ENCODE measurements at places on chromosomes 1 and 21.

DNA sequence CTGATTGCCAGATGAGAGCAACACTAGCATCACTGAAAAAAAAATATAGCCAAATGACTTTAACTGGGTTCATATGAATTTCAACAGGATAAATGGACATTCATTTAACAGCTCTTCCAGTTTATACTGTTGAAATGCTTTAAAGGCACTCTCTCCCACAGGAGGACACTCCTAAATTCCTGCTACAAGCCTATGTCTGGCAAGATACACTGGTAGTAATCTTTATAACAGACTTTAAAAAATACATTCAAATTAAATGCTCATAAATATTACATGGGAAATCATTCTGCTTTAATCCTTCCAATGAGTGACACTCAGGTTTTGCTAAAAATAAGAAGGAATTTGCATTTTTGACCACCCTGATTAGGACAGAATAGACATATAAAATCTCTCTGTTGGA, 526.7 kb upstream of the ADAMTS5 start:
- no peak for DNase-seq

GRCh38 chr1:35640380-35641232, 720 bp downstream of the PSMB2 start:
- no peak for DNase-seq

DNA sequence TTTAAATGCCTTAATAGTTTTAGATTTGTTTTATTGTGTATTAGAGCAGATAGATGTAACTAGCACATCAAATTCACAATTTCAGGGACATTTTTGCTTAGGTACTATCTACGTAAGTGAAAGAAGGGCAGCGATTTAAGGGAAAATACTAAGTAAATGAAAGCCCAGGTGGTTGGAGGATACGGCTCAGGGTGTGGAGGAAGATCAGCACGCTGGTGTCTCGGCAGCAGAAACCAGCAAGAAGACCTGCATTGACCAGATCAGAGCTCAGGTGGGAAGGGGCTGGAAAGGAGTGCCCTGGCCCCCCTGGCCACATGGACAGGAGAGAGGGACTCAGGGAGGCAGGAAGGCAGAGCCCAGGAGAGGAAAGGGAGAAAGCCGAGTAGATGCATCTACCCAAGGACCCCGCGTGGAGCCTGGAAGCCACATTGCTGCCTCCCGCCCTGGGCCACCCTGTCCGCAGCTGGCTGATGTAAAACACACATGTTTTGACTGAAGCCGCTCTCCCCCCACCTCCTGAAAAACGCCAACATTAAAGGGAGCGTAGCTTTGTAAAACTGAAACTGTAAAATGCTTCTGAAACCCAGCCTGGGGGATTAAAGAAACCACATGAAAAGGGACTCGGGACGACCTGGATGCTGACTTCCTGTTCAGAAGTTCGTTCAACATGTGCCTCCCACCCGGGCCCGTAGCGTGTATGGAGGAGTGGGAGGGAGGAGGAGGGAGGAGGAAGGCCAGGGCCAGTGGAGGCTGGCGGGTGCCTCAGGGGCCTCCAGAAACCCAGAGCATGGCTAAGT, 72.6 kb upstream of the TARDBP start:
- no peak for DNase-seq

DNA sequence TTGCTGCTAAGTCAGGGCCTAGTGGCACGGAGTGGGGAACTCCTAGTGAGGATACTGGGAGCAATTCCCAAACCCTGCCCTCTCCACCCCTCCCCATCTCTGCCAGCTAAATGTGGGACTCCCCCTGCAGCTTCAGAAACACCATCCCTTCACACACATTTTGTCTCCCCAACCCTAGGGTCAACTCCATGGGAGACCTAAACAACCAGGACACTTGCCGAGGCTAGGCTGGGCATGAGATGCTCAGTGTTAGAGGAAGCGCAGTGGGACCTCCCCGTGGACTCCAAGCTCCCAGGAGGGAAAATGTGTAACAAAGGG, 1.5 kb downstream of the RNF186 start:
- no peak for DNase-seq

- DNase-seq = no peak
Measured at GRCh38 chr1:180254496-180254819, 24.4 kb downstream of the LHX4 start.
